ENCODE measurements at places on chromosomes 1 and 21.

GRCh38 chr1:19505693-19506457, 20.5 kb upstream of the CAPZB start:
- no peak for DNase-seq

GRCh38 chr1:17998889-17999288, 108.7 kb upstream of the IGSF21 start:
- peak; percentile 31 for DNase-seq

DNA sequence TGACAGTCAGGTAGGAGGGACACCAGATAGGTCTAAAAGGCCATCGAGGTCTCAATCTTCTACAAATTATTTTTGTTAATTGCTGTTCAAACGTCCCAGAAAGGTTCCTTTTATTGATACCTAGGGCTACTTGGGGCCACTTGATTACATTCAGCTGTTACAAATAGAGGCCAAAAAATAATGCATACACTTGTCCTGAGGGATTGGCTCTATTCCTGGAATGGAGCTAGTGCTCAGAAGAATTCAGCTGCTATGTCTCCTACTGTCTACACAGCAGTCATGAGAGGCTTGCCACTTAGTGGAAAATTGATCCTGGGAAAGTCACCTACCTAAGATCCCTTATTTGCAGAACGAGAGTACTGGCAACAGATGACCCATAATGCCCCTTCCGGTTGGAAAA, 498.3 kb downstream of the ADGRL2 start:
- DNase-seq, result no peak

DNA sequence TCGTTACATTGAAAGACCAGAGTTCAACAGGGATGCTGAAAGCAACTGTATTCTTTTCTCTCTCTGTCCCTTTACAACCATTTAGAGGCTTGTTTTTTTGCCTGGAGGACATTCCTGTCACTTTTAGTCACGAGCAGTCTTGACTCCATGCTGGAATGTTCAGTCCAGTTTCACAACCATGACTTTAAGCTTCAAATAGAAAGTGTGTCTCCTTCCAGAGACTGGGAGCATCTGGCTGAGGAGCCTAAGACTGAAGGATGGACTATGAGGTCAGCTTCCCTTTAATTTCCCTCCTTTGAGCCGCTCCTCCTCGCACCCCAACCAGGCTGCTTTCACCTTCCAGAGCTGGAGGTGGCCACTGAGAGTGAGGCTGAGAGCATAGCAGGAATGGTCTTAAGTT, 10.5 kb upstream of the RYR2 start:
- DNase-seq, result no peak

GRCh38 chr1:58287894-58288623, 258.5 kb downstream of the OMA1 start:
- DNase-seq, result peak; percentile 10

- DNase-seq, result no peak
These were observed 6.4 kb downstream of the LAMC1 start for GRCh38 chr1:183029591-183030000.

DNA sequence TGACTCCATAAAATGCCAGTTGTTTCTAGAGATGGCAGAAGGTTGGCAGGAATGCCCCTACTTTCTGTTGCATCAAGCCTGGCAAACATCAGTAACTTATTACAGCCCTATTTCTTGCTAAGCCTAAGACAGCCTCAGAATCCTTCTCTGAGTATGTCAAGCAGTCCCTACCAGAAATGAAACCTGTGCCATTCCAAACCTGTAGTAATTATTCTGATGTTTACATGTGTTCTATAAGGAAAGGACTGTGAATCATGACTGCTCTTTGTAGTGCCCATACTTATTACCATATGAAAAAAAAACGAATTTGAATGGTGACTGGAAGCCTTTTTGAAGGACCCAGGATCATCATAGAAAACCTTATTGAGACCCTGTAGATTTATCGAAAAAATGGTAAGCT, 5.4 kb downstream of the CDCA8 start:
- DNase-seq, result no peak

- DNase-seq, result no peak
These were observed 157.4 kb downstream of the TNFSF18 start for GRCh38 chr1:172893146-172893841.

DNA sequence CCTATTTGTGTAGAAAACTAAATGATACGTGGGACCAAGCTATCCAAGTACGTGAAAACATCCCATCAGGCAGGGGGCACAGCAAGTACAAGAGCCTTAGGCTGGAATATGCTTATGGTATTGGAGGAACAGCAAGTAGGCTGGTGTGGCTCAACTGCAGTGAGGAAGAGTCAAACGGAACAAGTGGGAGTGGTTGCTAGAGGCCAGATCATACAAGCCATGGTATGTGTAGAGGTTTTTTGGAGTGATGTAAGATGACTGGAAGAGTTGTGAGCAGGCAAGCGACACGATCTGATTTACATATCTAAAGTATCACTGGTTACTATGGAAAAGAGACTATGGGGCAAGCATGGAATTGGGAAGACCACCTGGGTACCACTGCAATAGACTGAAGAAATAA, 27.8 kb downstream of the ELK4 start:
- DNase-seq, result no peak

DNA sequence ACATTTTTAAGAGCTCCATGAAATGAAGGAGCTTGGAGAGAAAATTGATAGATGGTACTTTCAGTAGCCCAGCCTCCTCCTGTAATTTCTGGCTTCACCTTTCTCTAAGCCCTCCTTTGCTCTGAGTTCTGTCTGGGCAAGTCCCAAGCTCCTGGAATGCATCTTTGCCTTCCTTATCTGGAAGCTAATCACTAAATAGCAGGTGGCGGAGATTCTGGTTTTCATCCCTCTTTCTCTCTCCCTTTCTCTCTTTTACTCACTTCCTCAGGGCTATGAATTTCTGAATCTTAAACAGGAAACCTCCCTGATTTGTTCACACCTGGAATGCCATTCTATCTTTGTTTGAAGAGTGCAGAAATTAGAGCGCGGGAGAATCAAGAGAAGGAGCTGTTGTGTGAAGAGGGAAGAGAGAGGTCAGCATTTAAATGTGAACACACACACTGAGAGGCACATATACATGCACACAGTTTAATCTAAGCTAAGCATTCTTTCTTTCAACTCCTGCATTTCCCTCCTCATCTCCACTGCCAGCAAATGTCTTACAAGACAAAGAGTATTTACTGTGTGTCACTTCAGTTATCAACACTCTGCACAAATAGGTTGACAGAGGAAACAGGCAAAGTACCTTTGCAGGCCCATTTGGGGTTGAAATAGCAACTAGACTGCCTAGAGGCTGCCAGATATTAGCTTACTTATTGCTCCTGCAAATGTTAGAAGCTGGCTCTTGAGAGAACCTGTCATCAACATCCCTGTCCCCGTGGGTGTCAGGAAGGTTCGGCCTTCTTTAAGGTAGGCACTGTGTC, 199.4 kb upstream of the CAMK1G start:
- no peak for DNase-seq

Data from NCI-H1417 (cell line).